ENCODE measurements at places on chromosomes 16 and 17.
A peak's percentile ranks its signal among the peaks of the same experiment; 100 is the strongest.

- peak; percentile 32 for DNase-seq
These were observed 198.9 kb downstream of the ZFHX3 start for GRCh38 chr16:72848759-72849664.

- no peak for DNase-seq
These were observed 34.3 kb downstream of the GINS2 start for GRCh38 chr16:85654251-85655095.

- no peak for DNase-seq
These were observed 17.2 kb downstream of the SKAP1 start for GRCh38 chr17:48412841-48413240.

DNA sequence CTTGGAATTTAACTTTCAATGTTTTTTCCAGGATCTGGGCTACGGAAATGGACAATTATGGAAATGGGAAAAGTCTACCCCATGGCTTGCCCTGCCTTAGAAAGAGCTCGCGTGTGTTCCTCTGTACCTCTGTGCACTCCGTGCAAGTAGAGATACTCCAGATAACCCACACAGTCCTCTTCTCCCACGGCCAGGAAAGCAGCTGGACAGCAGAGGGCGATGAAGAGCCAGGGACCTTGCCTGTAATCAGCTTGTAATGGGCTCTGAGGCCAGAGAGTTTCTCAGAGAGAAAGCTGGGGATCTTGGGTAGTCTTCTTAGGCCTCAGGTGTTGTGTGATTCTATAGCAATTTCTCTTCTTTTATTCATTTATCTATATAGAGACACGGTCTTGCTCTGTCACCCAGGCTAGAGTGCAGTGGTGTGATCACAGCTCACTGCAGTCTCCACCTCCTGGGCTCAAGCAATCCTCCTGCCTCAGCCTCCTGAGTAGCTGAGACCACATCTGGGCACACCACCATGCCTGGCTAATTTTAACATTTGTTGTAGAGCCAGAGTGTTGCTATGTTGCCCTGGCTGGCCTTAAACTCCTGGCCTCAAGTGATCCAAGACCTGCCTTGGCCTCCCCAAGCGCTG lies 2.4 kb upstream of the SOCS7 start:
- peak; percentile 79 for DNase-seq

DNA sequence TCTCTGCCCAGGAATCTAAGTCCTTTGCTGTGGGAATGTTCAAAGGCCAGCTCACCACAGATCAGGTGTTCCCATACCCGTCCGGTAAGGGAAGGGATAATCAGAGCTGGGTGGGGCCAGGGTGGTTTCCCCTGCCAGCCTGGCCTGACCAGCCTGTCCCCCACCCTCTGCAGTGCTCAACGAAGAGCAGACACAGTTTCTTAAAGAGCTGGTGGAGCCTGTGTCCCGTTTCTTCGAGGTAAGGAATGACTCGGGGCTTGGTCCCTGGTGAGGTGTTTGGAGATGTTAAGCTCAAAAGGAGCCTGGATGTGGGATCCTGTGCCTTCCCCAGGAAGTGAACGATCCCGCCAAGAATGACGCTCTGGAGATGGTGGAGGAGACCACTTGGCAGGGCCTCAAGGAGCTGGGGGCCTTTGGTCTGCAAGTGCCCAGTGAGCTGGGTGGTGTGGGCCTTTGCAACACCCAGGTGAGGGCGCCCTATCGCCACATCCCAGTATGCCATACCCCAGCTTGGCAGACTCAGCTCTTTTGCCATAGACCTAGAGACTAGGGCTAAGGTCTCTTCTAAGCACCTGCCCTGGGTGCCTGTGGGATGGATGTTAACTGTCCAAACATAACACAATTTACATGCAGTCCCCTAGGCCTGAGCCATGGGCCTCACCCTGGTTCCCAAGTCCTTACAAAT lies 997 bp downstream of the ACADVL start:
- DNase-seq: no peak

- DNase-seq: no peak
These were observed 109.5 kb upstream of the CIBAR2 start for GRCh38 chr16:85221771-85222154.

DNA sequence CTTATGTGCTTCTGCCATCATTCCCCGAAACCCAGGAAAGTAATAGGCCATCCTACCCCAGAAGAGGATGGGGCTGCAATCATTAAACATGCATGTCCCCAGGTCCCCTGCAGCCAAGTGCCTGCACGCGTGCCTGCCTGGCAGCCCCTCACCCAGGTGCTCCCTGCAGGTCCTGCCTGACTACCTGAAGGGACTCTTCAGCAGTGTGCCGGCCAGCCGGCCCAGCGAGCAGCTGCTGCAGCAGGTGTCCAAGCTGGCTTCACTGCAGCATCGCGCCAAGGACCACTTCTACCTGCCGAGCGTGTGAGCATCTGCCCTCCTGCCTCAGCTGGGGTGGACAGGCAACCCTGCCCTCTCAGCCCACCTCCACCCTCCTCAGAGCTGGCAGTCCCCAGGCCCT lies 16.2 kb upstream of the ALKBH5 start:
- no peak for DNase-seq

DNA sequence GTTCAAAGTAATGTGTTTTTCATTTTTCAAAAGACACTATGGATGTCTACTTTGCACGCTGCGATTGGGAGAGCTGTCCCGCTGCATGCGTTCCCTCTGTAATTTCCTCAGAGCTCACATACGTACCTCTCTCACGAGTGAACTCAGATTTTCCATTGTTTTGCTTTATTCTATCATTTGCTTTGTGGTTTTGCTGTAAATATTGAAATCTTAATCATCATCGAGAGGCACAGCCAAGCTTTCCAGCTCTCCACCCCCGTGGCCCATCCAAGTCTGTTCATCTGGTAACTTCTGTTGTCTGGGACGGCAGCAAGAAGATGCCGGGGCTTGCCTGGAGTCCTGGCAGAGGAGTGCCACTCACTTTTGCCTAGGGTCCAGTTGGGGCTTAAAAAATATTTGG lies 21.1 kb downstream of the TMC6 start:
- no peak for DNase-seq

DNA sequence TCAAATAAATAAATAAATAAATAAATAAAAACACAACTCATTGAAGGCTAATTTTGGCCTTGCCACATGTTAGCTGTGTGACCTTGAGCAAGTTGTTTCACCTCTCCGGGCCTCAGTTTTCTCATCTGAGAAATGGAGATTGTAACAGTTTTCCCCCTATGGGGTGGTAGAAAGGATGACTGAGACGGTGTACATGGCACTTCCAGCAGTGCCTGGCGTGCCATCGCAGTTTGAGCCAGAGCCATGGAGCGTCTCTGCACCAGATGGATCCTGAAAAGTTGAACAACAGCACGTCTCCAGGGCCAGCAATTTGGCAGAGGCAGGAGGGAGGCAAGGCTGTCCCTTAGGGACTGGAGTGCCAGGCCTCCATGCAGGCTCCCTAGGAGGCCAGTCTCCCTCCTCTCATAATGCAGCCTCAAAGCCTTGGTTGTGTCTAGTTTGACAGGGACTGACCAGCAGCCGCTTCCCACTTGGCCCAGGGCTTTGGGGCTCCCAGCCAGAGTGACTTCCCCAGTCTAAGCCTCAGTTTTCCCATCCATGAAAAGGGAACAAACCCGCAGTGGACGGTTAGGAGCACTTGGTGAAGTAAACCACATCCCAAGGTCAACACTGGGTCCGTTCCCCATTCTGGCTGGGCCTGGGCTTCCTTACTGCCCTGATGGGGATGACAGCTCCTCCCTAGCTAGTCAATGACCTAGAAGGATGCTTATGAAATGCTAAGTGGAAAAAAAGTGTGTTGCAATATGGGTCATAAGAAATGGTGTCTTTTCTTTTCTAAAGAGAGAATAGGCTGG lies 19.3 kb downstream of the SOCS1 start:
- DNase-seq: no peak

- DNase-seq: no peak
These were observed 24.8 kb upstream of the CEP20 start for GRCh38 chr16:15913046-15913698.

- DNase-seq: no peak
These were observed 3.5 kb downstream of the SLC47A1 start for GRCh38 chr17:19537111-19537510.

GRCh38 chr17:45108595-45109521 lies 23.5 kb downstream of the PLCD3 start:
- DNase-seq: no peak

DNA sequence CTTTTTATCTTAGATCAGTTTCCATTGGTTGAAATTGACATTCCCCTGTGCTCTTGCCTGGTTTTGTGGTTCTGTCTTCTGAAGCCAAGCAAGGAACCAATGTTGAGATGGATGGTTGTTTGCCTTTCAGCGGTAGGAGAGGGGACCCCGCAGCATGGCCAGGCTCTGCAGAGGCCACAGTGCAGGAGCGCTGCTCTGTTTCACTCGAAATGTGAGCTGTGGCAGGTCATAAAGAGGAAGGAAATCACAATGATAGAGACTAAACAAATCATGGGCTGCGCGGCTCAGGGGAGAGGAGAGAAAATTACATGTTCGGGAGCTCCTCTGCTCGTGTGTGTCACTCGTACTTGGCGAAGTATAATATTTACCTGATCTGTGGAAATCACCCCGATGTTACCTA lies 148.2 kb downstream of the SNX29 start:
- no peak for DNase-seq

GRCh38 chr16:58393138-58393504 lies 850 bp downstream of the GINS3 start:
- DNase-seq: no peak

DNA sequence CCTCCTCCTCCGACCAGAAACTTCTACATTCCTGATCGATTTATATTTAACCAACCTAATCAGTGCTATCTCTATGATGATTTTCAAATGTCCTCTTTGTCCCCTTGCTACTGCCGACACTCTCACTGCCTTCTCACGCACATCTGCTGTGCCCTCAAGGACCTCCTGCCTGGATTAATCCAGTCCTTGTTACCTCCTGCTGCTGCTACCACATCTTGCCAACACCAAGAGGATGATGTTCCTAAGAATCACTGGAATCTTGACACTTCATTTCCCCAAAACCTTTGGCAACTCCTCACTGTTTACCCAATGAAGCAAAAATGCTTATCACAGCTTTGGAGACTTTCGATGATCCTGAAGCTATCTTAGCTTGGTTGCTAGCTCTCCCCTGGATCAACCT lies 287.3 kb upstream of the AXIN2 start:
- no peak for DNase-seq

DNA sequence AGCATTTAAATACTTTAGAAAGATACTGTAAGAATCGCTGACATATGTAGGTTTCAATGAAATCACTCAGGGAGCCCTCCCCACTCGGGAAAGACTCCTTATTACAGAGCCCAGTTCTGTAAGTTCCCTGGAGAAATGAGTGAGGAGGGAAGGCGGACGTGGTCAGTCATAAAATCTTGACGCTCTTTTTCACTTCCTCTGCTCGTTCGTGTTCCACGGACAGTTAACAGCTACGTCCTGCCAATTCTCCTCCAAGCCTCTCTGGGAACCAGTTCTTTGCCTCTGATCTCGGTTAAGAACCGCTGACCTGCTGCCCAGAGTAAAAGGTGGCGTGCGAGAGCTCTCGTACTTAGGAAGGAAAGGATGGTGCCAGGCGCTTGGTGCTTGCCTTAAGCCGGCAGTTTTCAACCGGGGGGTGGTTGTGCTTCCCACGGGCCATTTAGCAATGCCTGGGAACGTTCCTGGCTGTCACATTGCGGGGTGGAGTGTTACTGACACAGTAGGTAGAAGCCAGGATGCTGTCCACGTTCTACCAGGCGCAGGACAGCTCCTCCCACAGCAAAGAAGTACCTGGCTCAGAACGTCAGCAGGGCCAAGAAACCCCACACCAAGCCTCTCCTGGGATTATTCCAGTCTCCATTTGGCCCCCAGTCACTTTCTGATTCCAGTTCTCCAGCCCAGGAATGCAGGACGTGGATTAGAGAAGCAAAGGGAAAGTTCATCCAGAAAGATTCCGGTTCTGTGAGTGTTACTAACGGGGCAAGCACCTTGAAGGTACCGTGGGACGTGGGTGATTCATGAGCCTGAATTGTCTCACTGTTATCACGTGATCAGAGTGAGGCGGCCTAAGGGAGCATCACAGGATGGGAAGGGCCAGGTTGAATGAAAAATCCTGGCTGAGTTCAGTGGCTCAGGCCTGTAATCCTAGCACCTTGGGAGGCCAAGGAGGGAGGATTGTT lies 87.7 kb downstream of the MRM3 start:
- DNase-seq: no peak

DNA sequence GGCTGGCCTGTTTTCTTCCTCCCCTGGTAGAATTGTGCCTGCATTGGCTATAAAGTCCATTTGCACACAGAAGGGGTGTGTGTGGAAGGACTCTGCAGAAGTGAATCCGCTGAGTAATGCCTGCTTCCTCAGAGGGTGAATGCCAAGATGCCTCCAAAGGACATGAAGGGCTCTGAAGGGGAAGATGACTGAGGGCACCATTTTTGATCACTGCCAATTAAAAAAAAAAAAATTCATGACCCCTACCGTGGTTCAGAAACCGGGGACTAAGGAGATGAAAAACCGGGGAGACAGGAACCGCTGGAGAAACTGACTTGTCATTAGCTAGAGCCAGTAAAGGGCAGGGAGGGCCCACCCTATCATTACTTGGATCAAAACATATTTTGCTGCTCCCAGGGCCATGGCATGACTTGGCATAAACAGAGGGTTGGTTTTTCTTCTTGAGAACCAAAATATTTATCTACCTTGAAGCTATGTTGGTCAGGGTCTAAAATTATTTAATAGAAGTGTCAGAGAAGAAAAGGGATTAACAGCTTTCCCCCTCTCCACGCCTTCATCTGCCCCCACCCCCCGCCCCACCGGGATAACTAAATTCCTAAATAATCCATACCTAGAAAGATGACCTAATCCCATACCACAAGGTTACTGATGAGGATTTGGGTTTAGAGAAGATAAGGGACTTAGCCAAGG lies 3.6 kb upstream of the USP7 start:
- no peak for DNase-seq

GRCh38 chr17:57444682-57445450 lies 188.5 kb downstream of the MSI2 start:
- DNase-seq: no peak

DNA sequence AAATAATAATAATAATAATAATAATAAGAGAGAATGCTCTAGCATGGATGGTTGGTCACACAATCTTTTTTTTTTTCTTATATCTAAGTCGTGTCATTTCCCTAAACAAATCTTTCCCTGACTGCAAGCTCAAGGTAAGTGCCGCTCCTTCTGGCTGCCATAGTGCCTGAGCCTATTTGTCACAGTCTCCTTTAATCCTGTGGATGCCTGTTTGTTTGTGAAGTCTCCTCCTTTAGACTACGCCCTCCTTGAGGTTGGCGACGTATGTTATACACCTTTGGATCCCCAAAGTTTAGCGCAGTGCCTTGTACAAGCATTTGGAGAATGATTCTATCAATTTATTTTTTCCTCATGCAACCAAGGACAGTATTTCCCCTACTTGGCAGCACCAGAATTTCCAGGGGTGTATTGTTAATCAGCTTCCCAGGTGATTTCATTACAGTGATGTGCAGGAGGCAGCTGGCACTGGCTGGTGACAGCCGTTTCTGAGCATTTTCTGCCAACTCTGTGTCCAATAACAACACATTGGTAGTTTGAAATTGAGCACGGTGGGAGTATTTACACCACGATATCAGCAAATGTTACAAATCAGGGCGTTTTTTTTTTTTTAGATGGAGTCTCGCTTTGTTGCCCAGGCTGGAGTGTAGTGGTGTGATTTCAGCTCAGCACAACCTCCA lies 26.6 kb downstream of the TMEM238L start:
- DNase-seq: no peak
